ENCODE measurements at places on chromosomes 4 and X. TPM values are rescaled to one million over a fixed set of nuclear protein-coding genes. Genes with fewer than 3 reads are reported as not detected.

- no peak for DNase-seq
Measured at GRCh38 chr4:6928081-6928480, 18.5 kb downstream of the TBC1D14 start.

DNA sequence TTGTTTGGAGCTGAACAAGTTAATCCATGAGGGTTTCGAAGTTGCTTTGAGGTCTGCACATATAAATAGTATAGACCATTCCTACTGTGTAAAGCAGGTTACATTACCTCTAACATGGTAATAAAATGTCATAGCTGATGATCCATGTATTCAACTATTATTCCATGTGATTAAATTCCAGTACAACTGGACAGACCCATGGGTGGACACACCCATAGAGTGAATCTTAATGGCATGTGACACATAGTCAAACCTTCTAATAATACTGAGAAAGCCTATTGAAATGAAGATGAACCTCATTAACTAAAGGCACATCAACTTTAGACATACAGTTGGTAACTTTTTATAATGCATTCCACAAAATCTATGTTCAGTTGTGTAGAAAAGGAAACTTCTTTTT, 28.5 kb downstream of the FHIP1A start:
- DNase-seq, result no peak

- no peak for DNase-seq
Measured at GRCh38 chrX:124093222-124093621, 131.7 kb downstream of the STAG2 start.

GRCh38 chrX:74277320-74277719, 26.7 kb upstream of the ZCCHC13 start:
- DNase-seq, result no peak

DNA sequence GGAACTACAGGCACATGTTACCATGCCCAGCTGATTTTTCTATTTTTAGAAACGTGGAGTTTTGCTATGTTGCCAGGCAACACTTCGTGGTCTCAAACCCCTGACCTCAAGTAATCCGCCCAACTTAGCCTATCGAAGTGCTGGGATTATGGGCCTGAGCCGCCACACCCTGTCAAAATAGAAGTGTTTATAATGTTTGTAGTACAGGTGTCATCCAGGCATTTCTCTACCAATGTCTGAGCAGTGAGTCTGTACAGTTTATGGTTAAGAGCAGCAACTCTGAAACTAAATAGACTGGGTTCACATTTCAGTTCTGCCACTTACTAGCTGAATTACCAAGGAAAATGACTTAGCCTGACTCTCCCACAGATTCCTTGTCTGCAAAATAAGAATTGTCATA, 460.4 kb upstream of the GALNT7 start:
- no peak for DNase-seq

GRCh38 chr4:87114245-87115062, 106.0 kb downstream of the KLHL8 start:
- DNase-seq, result no peak

DNA sequence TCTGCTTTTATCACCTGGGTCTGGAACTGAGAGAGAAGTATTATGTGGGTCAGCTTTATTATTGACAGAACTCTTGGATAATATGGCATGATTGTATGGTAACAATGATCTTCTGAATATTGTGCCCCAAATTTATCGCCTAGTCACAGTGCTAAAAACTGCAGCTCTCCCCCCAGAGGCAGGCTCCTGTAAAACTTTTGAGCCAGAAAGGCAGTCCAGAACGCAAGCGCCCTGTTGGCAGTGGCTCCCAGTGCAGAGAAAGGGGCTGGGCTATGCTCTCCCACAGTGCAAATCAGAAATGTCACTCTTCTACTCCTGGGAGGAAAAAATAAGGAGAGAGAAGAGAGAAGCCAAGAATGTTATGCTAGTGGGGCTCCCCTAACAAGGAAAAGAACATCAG, 50.5 kb downstream of the HELT start:
- DNase-seq, result no peak

DNA sequence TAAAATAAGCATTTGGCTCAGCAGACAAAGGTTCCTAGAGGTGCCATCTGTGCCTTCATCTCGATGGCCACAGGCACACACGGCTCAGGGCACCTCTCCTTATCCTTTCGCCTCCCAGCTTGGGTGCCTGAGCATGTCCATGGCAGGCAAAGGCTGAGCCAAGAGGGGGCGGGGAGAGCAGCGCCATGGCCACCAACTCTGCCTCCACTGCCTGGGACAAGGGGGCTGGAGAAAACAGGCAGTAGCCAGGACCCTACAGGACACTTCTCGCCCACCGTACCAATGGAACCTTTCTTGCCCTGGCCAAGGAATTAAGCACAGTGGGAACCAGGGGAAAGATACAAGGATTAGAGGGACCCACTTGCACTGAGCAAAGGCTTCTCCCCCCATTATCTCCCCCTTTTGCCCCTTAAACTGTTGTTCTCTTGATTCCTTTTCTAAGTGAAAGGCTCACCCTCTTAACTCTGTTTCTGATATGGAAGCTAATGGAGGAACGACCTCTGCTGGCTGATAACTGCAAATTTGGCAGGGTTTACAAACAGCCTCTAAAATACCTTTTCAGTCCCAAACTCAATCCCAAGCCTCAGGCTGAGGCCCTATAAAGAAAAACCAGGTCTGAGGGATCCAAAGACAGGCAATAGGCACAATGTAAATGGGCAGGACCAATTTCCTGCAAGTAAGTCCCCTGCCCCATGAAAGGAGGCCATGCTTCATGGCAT, 335.2 kb downstream of the ADAM29 start:
- no peak for DNase-seq

GRCh38 chrX:106752101-106752678, 25.7 kb downstream of the RNF128 start:
- DNase-seq, result no peak

DMRTC1B gene
- 2.0 TPM for total RNA-seq

GPRIN3 gene
- total RNA-seq, result 15.2 TPM

TMPRSS11A gene
- total RNA-seq, result not detected

WDR1 gene
- 313 TPM for total RNA-seq

PASD1 gene
- total RNA-seq, result not detected

SMR3A gene
- not detected for total RNA-seq

TAF7L gene
- not detected for total RNA-seq

CYSLTR1 gene
- total RNA-seq, result 5.5 TPM
